Forelimb muscle (tissue), 1 donor: ENCODE measurements at places on chromosomes 4 and X.

DNA sequence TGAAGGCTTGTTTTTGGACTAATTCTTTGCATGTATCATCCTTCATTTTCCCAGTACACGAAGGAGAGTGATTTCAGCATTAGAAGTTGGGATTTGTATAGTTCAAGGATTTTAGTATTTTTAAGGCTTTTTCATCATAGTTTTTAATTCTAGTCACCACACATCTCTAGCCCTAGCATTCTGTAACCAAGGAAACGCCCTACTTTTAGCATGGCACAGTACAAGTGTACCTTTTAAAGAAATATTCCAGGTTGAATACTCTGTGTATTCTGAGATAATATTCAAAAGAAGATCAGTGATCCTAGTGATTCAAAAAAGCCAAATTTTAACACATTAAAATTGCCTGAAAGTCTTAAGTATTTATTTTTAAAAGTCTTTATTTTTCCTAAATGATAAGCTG, 150.5 kb downstream of the RAP1GDS1 start:
- DNase-seq: no peak

DNA sequence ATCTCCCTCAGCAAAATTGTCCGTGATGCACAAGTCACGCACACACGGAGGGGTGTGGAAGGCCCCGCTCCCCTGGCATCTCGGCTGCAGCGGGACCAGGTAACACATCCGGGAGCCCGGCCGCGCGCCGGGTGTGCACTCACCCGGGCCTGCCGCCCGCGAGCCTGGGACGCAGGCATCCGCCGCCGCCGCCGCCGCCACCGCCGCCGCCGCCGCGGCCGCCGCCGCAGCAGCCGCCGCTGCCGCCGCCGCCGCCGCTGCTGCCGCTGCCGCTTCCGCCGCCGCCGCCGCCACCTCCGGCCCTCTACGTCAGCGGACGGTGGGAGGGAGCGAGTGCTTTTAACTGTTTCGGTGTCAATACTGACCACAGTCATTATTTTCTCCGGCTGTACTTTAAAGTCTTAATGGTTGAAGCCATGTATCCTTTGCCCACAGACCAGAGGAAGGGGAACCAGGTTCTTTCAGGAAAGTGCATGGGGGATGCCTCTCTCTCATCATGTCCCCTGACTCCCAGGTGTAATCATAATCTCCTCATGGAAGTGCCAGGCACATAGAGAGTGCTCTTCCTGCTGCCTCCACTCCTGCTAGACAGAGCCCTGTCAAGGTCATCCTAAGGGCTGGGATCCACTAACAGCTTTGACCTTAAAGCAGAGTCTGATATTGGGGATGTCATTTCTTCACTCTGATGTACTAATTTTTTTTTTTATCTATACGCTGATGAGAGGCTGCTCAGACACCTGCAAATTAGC, 38.0 kb downstream of the MAGEE2 start:
- DNase-seq: no peak

DNA sequence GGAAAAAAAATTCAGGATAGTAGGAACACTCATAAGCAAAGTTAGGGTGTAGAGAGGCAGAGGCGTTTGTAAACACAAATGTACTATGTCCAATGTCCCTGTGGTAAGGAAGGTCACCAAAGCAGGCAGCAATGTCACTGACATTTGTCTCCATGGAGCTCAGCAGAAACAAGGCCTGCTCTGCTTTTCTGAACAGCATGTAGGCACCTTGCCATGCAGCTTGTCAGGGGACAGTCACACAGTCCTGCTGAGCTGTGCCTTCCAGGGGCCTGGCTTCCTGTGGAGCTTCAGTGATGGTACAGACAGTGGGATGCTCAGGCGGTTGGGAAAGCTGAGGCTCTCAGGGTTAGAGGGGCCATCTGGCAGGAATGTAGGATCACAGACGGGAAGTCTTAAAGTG, 74.5 kb upstream of the HS3ST1 start:
- no peak for DNase-seq

DNA sequence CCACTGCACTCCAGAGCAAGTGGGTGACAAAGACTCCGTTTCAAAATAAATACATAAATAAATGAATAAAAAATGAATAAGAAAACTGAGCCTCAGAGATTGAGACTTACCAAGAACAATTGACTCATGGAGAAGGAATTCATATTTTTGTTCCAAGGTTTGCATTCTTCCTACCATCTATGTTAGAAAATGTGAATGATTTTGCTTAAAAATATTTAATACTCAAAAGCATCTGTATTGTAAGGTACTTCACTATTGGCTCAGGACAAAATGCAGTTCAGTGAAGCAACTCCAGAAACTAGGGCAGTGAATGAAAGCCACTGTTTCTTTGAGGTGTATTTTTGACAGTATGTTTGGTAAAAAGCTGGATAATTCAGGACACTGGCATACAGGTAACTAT, 54.1 kb downstream of the XAGE2 start:
- DNase-seq: no peak

DNA sequence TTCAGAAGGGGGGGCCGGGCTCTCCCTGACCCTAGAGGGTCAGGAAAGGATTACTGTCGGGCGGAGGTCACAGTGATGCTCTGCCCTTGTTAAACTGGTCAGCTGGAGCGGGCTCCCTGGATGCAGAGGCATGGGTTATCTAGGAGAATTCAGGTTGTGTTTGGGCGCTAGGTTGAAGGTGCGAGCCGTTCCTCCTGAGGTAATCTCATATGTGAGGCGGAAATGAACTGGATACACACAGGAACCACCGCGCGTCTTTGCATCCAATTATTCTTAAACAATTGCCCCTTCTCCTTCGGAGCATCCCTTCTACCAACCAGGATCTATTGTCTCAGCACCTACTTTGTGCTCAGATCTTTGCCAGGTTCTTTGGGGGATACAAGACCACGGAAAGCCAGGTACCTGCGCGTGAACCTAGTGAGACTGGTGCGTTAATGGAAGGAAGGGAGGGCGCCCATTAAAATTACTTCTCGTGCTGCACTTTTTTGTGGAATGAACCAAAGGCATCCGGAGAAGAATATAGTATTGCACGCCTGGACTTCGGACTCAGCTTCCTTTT, 28.4 kb downstream of the HAND2 start:
- DNase-seq: no peak

DNA sequence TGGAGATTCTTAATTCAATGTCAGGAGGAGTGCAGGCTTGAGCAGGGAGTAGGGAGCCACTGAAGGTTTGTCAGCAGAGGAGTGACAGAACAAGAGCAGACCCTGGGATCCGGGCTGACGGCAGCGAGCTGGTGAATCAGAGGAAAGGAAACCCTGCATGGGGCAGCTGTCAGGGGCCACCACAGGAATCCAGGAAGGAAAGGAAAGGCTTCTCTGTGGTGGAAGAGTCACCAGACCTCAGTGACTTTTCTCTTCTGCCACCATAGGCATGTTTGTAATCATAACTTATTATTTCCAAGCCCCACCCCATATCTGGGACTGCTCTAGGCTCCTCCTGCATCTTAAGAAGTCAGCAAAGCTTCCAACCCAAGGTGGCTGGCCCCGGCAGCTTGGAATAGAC, 150.9 kb downstream of the BCOR start:
- DNase-seq: no peak

- no peak for DNase-seq
These were observed 12.9 kb upstream of the ADH4 start for GRCh38 chr4:99156992-99157391.
